Parietal lobe (tissue), 2 donors: ENCODE measurements at places on chromosomes 11 and 22. TPM values are rescaled to one million over a fixed set of nuclear protein-coding genes. Genes with fewer than 3 reads are reported as not detected.

The OR51B2 gene
- 2.2 TPM for total RNA-seq

The BTG4 gene
- not detected for total RNA-seq

The KLHL35 gene
- total RNA-seq: 36.0 TPM

The SPDYC gene
- not detected for total RNA-seq

The UBQLNL gene
- total RNA-seq: 1.9 TPM

The FGF3 gene
- not detected for total RNA-seq

The TRIM48 gene
- total RNA-seq: not detected

The RHOD gene
- total RNA-seq: not detected

The SNX32 gene
- total RNA-seq: 20.7 TPM

The KCNE3 gene
- total RNA-seq: 0.94 TPM

The KCNJ1 gene
- total RNA-seq: not detected
